ENCODE measurements at places on chromosomes 2 and 18. TPM values are rescaled to one million over a fixed set of nuclear protein-coding genes. Genes with fewer than 3 reads are reported as not detected.

The PJVK gene
- 2.2 TPM for total RNA-seq

The UGT1A5 gene
- total RNA-seq = not detected

The FOSL2 gene
- 47.0 TPM for total RNA-seq

The TDRD15 gene
- total RNA-seq = not detected

The G6PC2 gene
- total RNA-seq = not detected

The ACKR3 gene
- total RNA-seq = 6.4 TPM

- peak; percentile 57 for DNase-seq
Observed at GRCh38 chr2:74849228-74849892, 15.4 kb downstream of the HK2 start.

DNA sequence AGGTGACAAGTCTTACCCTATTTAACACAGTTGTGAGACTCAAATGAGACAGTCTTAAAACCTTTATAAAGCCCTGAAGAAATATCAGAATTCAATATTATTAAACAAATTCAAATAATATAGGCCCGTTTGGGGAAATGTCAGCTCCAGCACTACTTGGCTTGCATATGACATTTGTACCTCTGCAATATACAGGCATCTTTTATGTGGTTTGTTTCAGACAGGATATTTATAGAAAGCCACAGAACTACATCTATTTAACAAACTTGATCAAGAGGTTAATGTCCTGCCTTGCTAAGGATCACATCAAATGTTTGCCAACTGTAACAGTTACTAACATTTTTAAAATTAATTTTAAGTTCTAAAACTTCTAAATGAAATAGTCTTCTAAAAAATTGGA is 3.2 kb upstream of the MREG start:
- DNase-seq = no peak

DNA sequence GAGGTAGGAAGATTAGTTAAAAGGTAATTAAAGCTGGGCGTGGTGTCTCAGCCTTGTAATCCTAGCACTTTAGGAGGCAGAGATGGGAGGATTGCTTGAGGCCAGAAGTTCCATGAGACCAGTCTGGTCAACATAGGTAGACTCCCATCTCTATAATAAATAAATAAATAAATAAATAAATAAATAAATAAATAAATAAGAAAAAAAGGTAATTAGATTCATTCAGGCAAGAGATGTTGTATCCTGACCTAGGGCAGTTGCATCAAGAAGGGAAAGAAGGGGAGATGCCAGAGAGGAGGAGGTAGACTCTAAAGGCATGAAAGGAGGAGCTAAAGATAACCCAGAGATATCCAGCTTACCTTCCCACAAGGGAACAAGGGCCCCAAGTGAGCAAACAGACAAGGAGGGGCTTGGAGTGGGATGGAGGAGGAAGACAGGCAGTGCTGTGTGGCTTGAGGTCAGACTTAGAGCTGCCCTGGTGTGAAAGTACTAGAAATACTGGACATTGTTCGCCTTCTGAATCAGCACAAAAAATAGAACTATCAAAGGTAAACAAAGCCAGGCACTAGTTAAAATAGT is 7.4 kb upstream of the RAB1A start:
- no peak for DNase-seq

- DNase-seq = no peak
Observed at GRCh38 chr2:226300196-226300886, 499.3 kb downstream of the IRS1 start.

DNA sequence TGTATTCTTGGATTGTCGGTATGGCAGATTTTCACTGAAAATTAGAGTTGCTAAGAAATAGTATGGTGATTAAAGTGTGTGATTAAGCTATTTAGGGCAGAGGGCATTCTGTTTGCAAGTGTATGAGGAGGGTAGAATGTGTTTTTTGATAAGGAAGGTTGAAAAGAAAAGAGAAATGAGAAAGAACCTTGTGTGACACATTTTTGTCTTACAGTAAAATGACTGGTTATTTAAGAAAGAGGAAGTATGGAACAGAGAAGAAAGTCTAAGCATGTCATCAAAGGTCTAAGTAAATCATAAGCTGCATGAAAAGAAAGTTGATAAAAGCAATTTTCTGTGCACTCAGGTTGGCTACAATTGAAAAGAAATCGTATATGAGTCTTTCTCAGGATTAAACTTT is 5.2 kb upstream of the RSAD2 start:
- no peak for DNase-seq

- DNase-seq = no peak
Observed at GRCh38 chr18:55047546-55047945, 88.3 kb upstream of the CCDC68 start.

DNA sequence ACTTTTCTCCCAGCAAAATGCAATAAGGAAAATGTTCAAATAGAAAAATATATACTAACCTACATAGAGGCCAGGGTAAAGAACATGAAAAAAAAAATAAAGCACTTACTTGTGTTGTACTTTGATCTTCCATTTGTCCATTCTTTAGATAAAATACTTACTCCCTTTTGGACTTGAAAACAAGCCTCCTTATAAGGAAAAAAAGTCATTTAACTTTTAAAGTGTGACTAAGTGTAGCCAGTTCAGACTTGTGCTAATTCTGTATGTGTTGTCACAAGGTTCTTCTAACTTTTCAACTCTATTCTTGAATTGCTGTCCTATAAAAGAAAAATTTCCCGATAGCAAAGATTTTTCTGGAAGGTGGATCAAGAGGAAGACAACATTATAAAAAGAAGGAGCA is 23.2 kb downstream of the SLC40A1 start:
- no peak for DNase-seq

Data from activated CD4-positive, alpha-beta T cell treated with anti-CD3 and anti-CD28 coated beads, Interleukin-2, amount 10 ng/mL, durations not matched to agents 7 days and 5 days (primary cell).